Left lung (tissue), 14 donors: ENCODE measurements at places on chromosomes 13 and 19. TPM values are rescaled to one million over a fixed set of nuclear protein-coding genes. Genes with fewer than 3 reads are reported as not detected.

TRPC4 gene
- polyA plus RNA-seq: 0.20 TPM

SULT2B1 gene
- 3.8 TPM for polyA plus RNA-seq

MADCAM1 gene
- 5.8 TPM for polyA plus RNA-seq

PRR22 gene
- polyA plus RNA-seq: 1.9 TPM

SIGLEC8 gene
- not detected for polyA plus RNA-seq

LIN37 gene
- 13.3 TPM for polyA plus RNA-seq

MBD3L3 gene
- polyA plus RNA-seq: not detected

TMEM221 gene
- polyA plus RNA-seq: 2.4 TPM

GNG7 gene
- polyA plus RNA-seq: 6.6 TPM

CEACAM8 gene
- 0.29 TPM for polyA plus RNA-seq

FAM124A gene
- polyA plus RNA-seq: 4.7 TPM

C19orf18 gene
- polyA plus RNA-seq: 4.8 TPM

GRK1 gene
- polyA plus RNA-seq: 1.2 TPM

C19orf44 gene
- polyA plus RNA-seq: 15.1 TPM

ZNF577 gene
- 43.1 TPM for polyA plus RNA-seq

GRCh38 chr13:65095161-65096082, 2134.7 kb downstream of the PCDH9 start:
- DNase-seq: peak; percentile 59

DNA sequence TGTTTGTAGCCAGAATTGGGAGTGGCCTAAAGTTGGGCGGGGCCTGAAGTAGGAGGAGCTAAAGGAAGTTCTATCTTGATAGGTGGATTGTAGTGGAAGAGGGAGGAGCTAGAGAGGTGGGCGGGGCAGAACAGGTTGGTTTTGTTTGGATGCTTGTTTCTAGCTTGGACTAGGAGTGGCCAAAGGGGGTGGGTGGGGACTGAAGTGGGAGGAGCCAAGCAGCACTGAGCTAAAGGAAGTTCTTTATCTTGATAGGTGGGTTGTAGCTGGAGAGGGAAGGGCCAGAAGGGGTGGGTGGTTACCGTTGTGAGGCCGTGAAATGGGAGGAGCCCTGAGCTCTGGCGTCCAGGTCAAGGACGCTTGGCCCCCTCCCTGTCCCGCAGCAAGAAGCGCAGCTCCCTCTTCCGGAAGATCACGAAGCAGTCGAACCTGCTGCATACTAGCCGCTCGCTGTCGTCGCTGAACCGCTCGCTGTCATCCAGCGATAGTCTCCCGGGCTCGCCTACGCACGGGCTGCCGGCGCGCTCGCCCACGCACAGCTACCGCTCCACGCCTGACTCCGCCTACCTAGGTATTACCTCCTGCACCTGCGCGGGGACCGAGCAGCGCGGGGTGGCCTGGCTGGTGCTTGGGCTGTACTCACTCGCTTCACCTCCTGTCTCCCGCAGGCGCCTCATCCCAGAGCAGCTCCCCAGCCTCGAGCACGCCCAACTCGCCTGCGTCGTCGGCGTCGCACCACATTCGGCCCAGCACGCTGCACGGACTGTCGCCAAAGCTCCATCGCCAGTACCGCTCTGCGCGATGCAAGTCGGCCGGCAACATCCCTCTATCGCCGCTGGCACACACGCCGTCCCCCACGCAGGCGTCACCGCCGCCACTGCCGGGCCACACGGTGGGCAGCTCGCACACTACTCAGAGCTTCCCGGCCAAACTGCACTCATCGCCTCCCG, 8.0 kb downstream of the DNASE2 start:
- no peak for DNase-seq

GRCh38 chr13:50631041-50631440, 212.5 kb downstream of the DLEU7 start:
- no peak for DNase-seq

GRCh38 chr13:21330126-21330861, 128.8 kb downstream of the ZDHHC20 start:
- DNase-seq: no peak

- no peak for DNase-seq
These were observed 96.3 kb upstream of the FNDC3A start for GRCh38 chr13:48879432-48879831.

- DNase-seq: no peak
These were observed 101.6 kb upstream of the MYO16 start for GRCh38 chr13:108527844-108528243.

GRCh38 chr13:68064001-68064770, 834.0 kb upstream of the PCDH9 start:
- DNase-seq: no peak

GRCh38 chr13:90414691-90415596, 932.5 kb upstream of the MIR17HG start:
- DNase-seq: no peak

GRCh38 chr13:102724923-102725322, 30.1 kb upstream of the METTL21C start:
- peak; percentile 42 for DNase-seq

GRCh38 chr13:36217456-36217855, 3.1 kb upstream of the SOHLH2 start:
- DNase-seq: no peak

GRCh38 chr19:20776083-20777076, at the start of gene ZNF66:
Gene ZNF66, plus strand, starts transcription at chr19:20776304. Its CDS starts 144 bp downstream, at chr19:20776448.
- DNase-seq: peak; percentile 98

GRCh38 chr13:44508562-44509077, 67.5 kb downstream of the TSC22D1 start:
- DNase-seq: no peak

GRCh38 chr19:38035515-38036495, 128.8 kb downstream of the SIPA1L3 start:
- DNase-seq: no peak

DNA sequence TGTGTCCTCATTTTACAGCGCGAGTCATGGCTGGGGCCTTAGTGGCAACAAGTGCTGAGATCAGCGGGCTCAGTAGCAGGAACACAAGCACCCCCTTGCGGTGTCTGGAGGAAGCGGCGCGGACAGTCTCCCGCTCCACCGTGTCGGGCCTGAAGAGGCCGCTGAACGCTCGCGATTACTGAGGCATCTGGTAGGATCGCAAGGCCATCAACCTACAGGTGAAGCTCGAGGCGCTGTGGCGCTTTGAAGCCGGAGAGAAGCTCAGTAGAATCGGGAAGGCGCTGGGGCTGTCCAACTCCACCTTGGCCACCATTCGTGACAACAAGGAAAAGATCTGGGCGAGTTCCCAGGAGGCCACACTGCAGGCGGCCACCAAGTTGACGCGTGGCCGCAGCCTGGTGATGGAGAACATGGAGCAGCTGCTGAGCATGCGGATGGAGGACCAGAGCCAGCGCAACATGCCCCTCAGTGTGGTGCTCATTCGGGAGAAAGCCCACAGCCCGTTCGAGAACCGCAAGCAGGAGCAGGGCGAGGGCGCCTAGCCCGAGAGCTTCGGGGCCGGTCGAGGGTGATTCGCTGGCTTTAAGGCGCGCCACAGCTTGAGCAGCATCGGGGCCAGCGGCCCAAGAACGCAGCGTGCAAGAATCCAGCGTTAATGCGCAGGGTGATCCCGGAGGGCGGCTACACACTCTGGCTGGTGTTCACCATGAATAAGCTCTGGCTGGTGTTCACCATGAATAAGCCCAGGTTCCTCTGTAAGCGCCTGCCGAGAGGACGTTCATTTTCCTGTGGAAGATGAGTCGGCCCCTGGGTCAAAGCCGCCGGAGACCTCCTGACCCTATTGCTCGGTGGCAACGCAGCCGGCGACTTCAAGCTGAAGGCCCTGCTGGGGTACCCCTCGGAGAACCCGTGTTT, 8.3 kb upstream of the MZF1 start:
- peak; percentile 88 for DNase-seq

DNA sequence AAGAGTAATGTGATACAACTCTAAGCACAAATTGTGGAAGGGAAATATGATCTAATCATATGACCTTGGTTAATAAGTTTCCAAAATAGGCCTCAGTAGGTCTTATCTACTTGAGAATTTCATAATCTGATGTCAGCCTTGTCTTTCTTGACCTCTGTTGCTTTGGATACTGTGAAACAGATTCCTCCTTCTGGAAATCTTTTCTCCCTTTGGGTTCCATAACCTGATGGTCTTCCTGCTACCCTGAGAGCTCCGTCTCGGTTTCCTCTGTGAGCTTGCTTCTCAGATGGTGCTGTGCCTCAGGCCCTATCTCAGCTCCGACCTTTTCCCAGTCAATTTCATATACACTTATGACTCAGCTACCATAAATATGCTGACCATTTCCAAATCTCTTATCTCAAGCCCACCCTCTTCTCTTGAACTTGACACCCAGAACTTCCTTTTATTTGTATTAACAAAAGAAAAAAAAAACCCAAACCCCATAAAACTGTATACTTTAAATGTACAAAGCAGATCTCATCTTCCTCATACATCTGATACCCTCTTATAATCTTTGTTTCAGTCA, 6.4 kb upstream of the SLC46A3 start:
- no peak for DNase-seq

DNA sequence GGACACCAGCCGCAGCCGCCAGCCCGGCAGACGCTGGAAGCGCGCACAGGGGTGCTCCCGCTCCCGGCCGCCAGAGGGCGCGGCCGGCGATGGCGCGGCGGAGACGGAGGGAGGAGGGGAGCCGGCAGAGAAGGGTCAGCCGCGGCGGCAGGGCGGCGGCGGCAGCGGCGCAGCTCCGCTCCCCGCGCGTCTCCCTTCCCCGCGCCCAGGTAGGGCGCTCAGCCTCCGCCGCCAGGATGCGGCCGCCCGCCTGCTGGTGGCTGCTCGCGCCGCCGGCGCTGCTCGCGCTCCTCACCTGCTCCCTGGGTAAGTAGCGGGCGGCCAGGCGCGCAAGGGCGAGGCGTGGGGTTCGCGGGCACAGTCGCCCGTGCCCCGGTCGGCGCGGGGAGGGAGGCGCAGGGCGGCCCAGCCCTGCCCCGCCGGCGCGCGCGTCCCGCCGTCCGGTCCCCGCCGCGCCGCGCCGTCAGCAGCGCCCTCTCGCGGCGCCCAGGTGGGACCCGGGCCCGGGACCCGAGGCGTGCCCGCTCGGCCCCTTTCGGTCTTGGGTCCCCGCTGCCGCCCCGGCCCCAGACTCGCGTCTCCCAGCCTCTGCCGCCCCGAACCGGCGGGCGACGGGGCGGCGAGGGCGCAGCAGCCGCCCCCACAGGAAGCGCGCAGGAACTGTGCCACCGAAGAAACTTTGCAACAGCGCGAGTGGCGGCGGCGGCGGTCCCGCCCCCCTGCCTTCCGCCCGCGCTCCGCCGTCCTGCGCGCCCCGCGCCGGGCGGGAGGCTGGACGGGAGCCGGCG, at the start of gene B3GLCT:
B3GLCT (plus strand) TSS at position 127 of the 788 bp plus-strand sequence; CDS start at position 237, 110 bp downstream.
- peak; percentile 79 for DNase-seq

DNA sequence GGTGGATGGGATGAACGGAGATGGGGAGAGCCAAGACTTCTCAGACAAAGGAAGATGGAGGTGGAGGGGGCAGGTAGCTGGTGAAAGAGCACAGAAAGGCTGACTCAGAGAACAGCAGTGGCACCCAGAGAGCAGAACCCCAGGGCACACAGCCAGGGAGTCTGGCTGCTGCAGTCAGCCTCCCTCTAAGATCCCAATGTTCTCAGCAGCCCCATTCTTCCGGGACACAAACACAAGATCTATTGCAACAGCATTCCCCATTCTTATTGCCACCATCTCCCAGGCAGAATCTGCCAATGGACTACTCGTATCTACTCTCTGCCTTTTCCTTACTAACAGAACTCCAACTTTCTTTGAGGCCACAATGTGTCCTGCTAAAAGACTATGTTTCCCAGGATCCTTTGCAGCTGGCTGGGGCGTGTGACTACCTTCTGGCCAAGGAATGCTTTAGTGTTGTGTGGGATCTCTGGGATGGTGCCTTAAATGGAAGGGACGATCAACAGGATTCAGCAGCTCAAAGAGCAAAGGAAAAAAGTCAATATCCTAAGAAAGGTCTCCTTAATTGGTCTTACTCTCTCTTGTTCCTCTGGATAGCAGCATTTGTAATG, 7.5 kb downstream of the THAP8 start:
- no peak for DNase-seq

- DNase-seq: no peak
These were observed 22.4 kb upstream of the SEMA6B start for GRCh38 chr19:4581666-4582553.

- DNase-seq: no peak
These were observed 1.2 kb downstream of the C13orf46 start for GRCh38 chr13:113972451-113973217.

DNA sequence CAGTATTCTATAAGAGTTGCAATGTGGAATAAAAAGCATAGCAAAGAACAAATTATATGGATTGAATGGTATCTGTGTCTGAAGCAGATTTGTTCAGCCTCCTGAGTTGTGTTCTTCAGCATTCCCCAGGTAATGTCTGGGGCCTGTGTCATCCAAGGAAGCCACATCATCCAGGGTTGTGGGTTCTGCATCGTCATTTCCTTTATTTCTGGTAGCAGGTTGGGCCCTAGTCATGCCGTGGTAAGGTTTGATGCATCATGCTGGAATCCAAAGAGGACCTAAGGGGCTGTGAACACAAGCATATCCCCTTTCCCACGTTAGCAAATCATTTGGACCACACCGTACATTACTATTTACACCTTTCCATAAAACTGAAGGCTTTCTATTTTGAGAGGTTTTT, 131.0 kb upstream of the ZNF91 start:
- DNase-seq: no peak

- DNase-seq: no peak
These were observed 2.5 kb downstream of the IGFL1 start for GRCh38 chr19:46232029-46232428.

DNA sequence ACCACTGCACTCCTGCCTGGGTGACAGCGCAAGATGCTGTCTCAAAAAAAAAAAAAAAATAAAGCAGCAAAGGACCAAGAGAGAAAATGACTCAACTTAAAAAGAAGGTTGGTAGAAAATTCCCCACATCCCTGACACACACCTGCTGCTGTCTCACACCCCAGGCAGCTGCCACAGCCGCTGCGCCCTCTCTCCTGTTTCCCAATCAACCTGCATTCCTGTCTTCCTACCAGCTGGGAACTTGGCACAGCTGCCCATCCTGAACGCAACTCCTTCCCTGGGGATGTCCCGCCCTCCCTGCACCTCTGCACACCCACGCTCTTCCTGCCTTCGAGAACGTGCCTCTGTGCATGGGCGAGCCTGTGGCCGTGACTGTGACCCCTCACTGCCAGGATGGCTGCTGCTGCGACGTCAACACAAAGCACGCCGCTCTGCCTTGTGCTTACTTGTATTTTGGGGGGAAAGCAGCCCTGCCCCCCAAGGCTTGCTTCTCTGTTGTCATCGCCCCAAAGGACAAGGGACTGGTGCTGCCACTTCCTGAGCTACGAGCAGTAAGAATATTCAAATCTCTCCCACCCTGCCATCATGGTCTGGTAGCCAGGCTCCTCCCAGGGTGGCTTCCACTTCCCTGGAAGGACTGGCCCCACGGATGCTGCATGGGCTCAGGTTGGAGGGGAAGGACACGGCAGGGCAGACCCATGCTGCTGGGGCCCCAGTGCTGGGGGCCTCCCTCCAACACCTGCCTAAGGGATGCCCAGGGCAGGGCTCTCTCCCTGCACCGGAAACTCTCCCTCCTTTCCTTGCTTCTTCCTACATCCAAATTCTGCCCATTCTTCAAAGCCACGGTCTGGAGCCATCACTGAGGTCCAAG, 20.7 kb downstream of the SH3GL1 start:
- peak; percentile 86 for DNase-seq

- no peak for DNase-seq
These were observed 2.8 kb downstream of the TBC1D17 start for GRCh38 chr19:49880162-49880869.
